ENCODE measurements at places on chromosomes 11 and 22.

DNA sequence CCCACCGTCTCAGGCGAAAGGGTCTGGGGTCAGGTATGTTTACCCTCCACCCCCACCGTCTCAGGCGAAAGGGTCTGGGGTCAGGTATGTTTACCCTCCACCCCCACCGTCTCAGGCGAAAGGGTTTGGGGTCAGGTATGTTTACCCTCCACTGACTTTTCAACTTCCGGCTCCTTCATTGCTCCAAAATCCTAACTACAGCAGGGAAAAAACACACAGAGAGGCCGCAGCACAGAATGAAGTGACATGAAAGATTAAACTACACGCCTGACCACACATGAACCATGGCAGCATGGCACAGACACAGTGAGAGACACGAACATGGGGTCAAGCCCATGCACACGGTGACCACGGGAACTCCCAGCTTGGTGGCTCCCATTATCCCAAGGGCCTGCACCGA lies 634.9 kb upstream of the B3GAT1 start:
- no peak for DNase-seq

GRCh38 chr11:62012832-62013461 lies 45.5 kb upstream of the FTH1 start:
- DNase-seq = peak; percentile 26

GRCh38 chr22:25159028-25159427 lies 40.6 kb upstream of the CRYBB3 start:
- DNase-seq = peak; percentile 40

DNA sequence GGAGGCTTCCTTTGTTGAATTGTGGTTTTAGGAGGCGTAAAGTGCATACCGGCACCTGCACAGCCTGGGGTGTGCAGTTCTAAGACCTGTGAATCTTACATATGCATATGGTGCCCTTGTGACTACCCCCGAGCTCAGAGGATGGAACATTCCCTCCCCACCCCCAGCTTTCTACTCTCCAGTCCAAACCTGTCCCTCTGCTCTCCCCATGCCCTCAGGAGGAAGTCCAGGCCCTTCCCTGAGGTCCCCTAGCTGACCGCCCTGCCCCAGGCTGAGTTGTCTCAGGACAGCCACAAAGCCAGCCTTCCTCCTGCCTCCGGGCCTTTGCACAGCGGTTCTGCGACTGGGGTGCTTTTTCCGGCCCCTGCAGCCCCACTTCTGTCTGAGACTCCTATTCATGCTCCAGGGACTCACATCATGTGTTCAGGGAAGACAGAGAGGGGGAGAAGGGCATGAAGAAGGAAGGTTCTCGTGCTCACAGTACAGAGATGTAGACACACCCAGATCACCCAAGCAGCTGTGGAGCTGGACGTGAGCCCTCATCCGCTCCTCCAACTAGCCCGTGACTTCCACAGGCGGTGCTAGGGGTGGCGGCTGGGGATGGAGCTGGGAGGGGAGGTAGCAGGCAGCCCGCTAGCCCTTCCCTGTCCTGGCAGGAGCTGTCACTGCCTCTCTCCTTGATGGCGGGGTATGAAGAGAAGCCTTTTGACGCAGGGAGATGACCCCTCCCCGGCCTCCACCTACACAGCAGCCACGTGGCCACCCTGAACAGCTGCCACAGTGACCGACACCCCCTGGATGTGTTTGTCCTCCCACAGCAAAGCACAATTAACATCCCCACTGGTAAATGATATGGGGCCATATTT lies 50.8 kb downstream of the FLRT1 start:
- DNase-seq = no peak

DNA sequence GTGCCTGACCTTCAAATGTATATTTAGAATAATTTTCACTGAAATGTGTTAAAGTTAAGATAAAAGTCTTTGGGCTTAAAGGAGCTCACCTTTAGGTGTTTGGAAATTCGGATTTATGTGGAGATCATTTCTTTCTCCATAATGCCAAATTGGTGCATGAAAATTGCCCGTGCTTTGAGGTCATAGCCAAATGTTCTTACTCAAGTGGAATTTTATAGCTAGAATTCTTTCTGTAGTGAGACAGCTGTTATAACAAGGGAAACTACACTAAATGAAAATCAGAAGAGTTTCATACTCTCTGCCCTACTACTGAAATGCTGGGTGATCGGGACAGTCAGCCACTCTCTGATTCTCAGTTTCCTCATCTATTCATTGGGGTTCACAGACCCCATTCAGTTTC lies 89.5 kb upstream of the DBX1 start:
- DNase-seq = no peak

GRCh38 chr22:42171417-42171816 lies 40.8 kb upstream of the CYP2D6 start:
- no peak for DNase-seq

DNA sequence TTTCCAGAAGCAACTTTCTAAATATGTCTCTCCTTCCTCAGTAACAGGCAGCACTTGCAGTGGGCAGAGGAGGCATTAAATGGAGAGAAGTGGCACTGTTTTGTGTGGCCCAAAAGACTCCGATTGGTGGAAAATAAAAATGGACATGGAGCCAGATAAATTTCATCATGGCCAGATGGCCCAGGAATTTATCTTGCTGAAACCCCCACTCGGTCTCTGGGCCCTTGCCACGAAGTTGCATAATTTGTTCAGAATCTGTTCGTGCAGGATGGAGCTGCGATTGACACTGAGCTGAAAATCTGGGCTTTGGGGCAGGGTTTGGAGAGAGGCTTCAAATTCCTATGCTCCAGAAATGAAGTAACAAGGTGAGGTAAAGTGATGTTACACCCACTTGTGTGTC lies 65.5 kb downstream of the C11orf91 start:
- peak; percentile 15 for DNase-seq

DNA sequence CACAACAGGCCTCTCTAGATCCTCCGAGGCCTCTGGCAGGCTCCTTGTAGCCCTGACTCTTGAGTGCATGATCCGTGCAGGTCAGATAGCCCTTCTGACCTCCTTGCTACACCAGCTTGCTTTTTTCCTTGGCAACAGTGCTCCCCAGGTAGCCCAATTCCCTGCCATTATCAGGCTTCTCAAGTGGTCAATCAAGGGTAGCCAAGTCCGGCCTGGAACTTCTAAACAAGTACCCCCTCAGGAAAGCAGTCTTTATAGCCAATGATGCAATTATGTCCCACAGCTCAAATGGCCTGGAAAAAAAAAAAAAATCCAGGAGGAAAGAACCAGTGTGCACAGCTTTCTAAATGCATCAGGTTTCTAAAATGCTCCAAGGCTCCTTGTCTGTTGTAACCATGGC lies 59.8 kb downstream of the TENM4 start:
- no peak for DNase-seq

GRCh38 chr11:121437686-121438078 lies 14.4 kb upstream of the SORL1 start:
- DNase-seq = no peak

DNA sequence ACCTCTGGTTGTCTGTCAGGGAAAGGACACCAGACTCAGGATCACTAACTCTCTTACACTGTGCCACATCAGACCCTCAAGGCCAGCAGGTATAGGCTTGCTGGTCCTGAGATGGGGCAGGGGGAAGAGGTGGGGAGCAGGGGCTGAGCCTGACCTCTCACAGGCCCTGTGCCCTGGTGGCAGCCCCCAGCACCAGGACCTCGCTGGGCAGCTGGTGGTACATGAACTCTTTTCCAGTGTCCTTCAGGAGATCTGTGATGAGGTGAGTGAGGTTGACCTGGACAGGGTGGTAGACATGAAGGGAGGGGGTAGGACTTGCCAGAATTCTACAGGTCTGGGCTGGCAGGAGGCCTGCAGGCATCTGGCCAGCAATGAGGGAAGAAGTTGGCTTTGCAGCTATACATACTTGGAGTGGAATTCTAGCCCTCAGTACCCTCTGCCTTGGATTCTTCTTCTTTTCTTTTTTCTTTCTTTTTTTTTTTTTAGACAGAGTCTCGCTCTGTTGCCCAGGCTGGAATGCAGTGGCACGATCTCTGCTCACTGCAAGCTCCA lies 1.4 kb downstream of the NUDT22 start:
- DNase-seq = no peak

DNA sequence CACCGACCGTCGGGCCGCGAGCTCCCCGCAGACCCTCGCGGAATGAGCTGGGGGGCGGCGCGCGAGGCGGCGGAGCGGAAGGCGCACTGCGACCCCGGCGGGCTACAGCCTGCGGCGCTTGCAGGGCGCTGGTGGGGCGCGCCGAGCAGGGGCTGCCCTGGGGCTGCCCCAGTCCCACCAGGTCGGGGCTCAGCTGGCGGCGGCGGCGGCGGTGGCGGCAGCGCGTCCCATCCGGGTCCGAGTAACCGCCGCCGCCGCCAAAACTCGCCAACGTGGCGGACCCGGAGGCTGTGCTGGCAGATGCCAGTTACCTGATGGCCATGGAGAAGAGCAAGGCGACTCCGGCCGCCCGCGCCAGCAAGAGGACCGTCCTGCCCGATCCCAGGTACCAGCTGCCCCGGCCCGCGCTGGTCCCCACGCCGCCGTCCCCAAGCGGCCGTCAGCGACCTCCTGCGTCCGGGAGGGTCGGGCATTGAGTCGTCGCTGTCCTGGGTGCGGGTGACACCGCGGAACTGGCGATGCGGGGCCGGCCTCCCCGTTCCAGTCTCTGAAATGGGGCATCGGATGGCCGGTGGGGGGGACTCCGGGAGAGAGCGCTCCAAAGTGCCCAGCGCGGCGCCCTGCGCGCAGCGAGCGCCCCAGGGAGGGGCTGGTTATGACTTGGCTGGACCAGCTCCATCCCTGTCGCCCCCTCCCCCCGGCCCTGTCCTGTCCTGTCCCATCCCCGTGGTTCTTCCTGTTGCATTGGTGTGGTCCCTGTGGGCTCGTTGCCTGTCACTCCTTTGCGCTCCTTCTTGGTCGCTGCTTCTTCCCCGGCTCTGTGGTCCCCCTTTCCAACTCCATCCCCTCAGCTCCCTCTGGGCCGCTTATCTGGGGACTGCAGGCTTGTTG lies 63.5 kb downstream of the CRYBB2 start:
- no peak for DNase-seq

GRCh38 chr11:20238712-20239111 lies 78.4 kb upstream of the DBX1 start:
- no peak for DNase-seq

DNA sequence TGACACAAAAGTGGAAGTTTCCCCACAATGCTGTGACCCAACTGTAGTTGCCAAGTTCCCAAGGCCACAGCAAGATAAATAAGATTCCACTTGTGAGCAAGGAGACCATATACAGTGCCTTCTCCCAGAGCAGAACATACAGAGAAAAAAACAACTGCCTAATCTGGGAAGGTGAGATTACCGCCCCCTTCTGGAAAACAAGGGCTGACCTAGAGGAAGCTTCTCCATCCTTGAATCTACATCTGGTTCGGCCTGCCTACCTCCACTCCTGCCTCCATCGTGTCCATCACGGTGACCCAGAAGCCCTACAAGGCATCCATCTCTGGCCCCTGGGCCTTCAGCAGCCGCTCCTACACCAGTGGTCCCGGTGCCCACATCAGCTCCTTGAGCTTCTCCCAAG lies 6.1 kb upstream of the RNASEH2C start:
- no peak for DNase-seq

GRCh38 chr11:73570415-73571114 lies 27.3 kb downstream of the FAM168A start:
- peak; percentile 84 for DNase-seq

- peak; percentile 28 for DNase-seq
Observed at GRCh38 chr11:59247531-59248227, 35.0 kb upstream of the MPEG1 start.

DNA sequence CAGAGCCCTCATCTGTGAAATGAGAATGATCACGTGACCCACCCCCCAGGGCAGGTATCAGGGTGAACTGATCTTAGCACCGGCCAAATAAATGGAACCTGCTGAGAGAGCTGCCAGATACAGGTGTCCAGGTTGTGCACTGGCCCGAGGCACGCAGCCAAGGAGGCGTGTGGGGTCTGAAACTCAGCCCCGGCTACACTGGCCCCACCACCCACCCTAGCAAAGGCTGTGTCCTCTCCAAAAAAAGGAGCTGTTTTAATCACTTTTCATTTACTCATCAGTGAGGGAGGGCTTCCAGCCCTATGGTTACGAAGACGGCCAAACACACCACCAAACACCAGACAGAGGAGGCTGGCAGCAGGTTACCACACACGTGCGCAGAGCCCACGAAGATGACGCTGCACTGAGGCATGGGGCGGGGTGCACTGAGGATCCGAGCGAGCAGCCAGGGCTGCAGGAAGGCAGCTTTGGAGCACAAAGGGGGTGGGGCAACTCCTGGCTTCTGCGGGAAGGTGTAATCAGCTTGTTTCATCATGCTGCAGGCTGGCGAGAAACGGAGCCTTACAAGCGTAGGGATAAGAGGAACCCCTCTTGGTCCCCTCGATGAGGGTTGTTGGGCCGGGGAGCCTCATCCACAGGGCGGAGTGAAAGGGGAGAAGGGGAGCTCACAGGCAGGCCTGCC lies 19.5 kb upstream of the SLC22A12 start:
- DNase-seq = no peak

DNA sequence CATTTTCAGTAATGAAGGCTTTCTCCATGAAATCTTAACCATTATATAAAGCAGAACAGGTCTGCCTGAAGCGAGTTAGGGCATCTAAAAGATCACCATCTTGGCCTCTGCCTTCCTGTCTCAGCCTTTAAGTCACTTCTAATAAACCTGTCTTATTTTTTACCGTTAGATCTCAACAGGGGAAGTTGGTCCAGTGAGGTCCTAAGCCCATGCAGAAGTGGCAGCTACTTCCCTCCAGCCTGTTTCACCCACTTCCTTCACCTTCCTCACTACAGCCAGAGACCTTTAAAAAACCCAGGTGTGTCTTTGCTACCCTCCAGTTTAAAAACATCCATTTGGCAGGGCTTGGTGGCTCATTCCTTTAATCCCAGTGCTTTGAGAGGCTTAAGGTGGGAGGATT lies 14.1 kb upstream of the LIPT2 start:
- no peak for DNase-seq

- DNase-seq = no peak
Observed at GRCh38 chr11:113849713-113850112, 25.7 kb downstream of the USP28 start.

- DNase-seq = no peak
Observed at GRCh38 chr22:35904752-35905151, 123.9 kb downstream of the RBFOX2 start.

DNA sequence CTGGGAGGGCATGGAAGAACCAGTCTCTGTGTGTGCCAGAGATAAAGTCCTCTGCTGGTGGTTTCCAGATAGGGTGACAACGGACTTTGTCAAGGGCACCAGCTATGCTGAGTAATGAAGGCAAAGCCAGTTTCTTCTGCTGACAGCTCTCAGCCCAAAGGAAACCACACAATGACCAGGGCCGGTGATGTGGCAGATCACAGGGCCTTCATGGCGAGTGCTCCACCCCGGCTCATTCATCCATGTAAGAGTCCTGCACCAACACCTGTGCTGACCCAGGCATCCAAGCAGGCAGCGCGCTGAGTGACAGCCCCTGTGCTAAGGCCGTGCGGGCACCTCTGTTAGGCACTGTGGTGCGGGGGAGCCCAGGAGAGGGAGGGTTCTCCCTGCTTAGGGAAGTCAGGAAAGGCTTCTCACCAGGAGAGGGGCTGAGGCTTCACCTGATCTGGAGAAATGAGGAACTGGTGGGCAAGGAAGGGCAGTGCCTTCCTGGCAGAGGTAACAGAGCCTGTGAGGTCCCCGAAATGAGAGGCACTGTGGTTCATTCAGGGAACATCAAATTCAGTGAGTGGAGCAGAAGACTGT lies 33.8 kb downstream of the TP53I11 start:
- no peak for DNase-seq
